HFF-Myc (cell line): ENCODE measurements at places on chromosomes 11 and 22.

DNA sequence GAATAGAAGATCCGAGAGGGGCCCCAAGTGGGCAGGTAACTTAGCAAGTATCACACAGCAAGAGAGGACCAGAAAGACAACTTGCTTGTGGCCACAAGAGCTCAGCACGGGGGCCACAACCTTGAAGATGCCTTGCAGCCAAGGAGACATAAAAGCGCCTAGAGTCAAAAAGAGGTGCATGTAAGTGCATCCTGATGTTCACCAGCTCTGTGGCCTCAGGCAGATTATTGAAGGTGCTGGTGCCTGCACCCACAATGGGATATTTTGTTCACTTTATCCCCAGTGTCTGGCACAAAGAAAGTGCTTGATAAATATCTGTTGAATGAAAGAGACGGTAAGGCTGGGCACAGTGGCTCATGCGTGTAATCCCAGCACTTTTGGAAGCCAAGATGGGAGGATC is 106.0 kb upstream of the ASPHD2 start:
- no peak for DNase-seq

DNA sequence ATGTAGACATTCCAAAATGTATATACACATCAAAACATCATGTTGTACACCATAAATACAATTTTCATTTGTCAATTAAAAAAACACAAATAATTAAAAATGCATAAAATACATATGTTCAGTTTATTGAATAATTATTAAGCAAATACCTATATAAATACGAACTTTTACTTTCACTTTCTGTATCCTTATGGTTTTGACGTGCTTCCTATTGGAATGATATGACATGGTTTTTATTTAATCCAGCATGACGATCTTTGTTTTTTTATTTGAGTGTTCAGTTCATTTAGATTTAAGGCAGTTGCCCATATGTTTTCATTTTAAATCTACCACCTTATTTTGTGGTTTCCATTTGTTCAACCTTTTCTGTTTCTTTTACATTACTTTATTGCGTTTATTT is 198.3 kb upstream of the PLET1 start:
- no peak for DNase-seq

- no peak for DNase-seq
Measured at GRCh38 chr11:104918113-104918824, 20.0 kb upstream of the CASP12 start.

DNA sequence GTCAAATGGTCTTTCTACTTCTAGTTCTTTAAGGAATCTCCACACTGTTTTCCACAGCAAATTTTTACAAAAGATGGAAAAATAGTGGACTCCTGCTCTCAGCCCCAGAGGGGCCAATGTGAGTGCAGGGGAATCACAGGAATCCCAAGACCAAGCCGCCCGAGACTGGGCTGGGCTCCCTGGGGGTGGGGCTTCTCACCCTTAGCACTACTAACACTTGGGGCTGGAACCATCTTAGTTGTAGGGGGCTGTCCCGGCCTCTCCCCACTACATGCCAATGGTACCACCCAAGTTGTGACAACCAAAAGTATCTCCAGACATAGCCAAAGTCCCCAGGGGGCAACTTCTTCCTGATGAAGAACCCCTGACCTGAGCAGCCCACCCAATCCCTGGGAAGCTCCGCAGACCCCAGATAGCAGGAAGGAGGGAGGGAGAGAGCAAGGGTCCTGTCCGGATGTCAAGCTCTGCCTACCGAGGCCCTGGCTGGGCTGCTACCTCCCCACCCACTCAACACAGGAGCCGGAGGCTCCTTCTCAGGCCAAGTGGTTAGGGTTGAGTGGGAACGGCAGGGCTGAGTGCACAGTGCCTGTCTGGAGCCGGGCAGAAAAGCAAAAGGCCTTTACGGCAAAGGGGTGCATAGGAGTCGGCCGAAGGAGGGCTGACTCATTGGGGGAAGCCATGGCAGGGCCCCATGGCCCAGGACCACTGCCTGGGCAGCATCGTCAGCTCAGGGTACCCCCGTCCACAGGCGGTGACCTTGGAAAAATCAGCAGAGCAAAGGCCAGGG is 122.5 kb upstream of the FGF3 start:
- no peak for DNase-seq

DNA sequence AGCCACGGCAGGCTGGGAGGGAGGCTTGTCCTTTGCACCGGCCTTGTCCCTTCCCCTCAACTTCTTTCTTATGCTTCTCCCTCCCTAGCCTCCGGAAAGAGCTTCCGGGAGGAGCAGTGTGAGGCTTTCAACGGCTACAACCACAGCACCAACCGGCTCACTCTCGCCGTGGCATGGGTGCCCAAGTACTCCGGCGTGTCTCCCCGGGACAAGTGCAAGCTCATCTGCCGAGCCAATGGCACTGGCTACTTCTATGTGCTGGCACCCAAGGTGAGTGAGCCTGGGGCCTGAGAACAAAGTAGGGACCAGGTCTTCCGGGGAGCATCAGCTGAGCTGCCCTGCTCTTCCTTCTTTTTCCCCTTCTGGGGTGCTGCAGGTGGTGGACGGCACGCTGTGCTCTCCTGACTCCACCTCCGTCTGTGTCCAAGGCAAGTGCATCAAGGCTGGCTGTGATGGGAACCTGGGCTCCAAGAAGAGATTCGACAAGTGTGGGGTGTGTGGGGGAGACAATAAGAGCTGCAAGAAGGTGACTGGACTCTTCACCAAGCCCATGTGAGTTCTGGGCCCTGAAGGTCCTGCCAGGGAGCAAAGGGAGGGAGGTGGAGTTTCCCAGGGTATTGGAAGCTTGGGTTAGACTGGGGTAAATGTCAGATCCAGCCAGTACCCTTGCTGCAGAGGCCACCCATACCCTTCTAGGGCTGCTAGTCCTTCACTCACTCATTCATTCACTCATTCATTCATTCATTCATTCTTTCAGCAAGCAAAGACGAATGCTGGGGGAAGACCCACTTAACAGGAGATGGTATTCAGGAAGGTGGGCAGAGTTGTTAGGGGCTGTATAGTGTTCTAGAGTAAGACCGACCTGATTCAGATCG is 22.6 kb downstream of the ADAMTS15 start:
- DNase-seq = no peak

DNA sequence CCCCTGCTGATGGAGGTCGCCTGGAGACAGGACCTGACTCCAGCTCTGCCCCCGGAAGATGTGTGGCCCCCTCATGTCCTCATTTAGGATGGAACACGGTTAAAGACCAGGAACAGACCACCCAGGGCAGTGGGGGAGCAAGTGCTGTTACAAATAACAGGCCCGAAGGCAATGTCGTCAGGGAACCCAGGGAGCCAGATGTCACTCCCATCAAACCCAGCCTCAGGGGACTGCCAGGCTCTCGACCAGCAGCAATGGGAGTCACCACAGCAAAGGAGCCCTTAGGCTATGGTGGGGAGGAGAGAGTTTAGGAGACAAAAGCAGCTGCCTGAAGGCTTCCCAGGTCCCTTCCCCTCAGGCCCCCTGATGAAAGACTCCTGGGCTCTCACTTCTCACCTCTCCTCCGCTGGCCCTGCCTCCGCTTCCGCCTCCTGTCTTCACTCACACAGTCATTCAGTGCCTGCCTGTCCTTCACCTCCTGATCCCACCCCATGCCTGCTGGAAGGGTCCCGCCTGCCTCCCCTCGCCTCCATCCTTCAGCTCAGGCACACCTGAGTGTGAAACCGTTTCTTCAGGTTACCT is 4.4 kb downstream of the RPS19BP1 start:
- DNase-seq = no peak

- no peak for DNase-seq
Measured at GRCh38 chr11:2287091-2287490, 14.6 kb downstream of the C11orf21 start.

GRCh38 chr11:26632691-26633159 is 60.7 kb upstream of the MUC15 start:
- DNase-seq = no peak

GRCh38 chr11:43921561-43922294 is 20.7 kb upstream of the C11orf96 start:
- DNase-seq = no peak

DNA sequence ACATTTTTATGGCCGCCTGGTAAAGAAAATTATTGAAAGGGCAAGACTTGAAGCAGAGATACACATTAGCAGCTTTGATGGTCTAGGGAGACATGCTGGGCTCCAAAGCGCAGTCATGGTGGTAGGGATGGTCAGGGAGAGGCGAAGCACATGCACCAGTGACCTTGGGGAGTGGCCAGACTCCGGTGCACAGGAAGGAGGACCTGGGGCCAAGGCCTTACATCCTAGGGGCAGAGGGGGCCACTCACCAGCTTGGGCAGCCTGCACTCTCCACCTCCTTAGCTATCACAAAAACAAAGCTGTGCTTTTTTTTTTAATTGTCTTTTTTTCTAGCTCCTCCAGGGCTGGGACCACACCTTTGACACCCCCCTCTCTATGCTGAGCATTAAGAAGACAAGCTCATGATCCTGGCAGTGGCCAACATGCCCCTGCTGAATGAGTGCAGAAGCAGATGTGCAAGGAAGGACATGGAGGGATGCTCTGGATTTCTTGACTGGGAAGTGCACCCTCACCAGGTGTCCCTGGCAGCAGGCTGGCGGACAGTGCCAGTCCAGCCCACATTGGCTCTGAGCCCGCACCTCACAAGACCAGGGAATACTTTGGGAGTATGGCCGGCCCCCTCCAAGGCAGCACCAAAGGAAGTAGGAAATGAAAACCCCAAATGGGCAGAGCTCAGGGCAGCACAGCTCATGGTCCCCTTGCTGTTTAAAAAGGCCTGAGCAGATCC is 619.9 kb downstream of the TBC1D22A start:
- DNase-seq = no peak

DNA sequence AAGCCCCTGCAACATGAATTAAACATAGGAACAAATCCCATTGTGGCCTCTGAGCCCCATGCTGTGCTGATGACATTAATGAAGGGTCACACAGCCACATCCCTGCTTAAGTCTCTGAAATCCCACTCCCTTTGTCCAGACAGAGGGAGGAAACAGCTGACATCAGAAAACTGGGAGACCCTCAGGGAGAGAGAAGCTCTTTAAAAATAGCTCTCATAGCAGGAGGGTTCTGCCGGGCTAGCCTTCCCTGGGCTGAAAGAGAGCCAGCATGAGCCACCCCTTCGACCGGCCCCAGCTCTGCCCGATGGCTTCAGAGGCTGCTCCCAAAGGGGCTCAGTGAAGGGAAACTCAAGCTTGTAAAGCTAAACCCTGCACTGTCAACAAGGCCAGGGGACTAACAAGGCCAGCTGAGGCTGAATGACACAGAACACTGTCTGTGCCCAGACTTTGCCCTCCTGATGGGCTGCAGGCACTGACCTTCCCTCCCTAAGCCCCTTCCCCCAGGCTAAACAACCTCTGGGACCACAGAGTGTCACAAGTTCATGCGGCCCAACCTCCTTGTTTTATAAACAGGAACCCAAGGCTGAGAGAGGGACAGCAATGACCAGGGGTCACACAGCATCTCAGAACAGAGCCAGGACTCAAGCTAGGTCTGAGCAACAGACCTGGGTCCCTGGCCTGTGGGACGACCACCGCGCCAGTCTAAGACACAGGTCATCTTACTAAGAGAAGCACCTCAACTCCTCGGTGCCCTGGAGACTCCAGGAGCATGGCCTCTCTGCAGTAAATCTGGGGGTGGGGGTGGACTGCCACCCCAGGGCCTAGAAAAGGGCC is 163.8 kb downstream of the CHST1 start:
- no peak for DNase-seq

GRCh38 chr22:37806409-37807333 is 1.1 kb upstream of the GCAT start:
- DNase-seq = no peak
